ENCODE measurements at places on chromosomes 4 and X.

GRCh38 chr4:164949448-164950143, 27.9 kb downstream of the TRIM61 start:
- no peak for DNase-seq

- no peak for DNase-seq
Measured at GRCh38 chrX:140521393-140521792, 16.5 kb upstream of the SOX3 start.

DNA sequence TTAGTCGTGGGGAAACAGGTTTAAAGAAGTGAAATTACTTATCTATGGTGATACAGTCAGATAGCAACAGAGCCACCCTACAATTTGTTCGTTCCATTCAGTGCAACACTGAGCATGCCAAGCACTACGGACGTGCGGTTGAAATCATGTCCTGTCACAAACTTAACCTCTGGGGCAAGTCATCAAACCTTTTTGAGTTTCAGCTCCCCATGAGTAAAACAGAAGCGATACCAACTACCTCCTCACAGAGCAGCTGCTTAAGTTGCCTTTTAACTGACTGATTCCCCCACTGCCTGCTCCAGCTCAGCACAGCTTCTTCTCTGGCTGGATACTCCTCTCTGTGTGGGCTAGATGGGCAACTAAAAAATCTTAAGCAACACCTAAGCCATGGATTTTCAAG, 36.0 kb downstream of the LHFPL1 start:
- DNase-seq = no peak

- DNase-seq = no peak
Measured at GRCh38 chr4:7147661-7148310, 44.6 kb upstream of the SORCS2 start.

All from activated CD4-positive, alpha-beta T cell treated with anti-CD3 and anti-CD28 coated beads, Interleukin-2, Interleukin-6, amounts not matched to agents 100 ng/mL and 50 ng/mL, durations not matched to agents 16 hours and 8 hours (primary cell).